ENCODE measurements at places on chromosomes 13 and 19.

DNA sequence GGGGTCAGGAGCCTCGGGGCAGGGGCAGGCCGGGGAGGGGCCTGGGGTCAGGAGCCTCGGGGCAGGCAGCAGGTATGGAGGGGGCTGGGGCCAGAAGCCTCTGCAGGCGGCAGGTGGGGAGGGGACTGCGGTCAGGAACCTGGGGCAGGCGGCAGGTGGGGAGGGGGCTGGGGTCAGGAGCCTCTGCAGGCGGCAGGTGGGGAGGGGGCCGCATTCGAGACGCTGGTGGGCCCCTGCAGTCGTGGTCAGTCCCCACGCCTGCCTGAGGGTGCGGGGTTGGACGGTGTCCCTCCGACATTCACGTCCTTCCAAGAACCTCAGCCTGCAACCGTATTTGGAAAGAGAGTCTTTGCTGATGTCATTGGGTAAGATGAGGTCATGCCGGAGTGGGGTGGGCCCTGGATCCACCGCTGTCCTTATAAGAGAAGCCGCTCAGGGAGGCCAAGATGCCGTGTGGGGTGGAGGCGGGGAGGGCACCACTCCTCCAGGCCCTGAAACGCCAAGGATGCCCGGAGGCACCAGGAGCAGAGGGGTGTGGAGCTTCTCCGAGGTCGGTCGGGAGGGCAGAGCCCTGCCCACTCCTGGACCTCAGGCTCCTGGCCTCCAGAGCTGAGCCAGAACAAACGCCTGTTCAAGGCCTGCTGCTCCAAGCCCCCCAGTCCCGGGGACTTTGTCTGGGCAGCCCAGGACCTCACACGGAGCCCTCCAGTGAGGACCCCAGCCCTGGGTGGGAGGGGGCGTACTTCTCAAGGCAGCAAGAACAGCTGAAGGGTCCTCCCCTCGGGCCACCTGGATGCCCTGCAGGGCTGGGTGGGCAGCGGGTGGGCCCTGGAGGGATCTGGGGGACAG is 30.1 kb downstream of the PIP5K1C start:
- DNase-seq, result no peak

DNA sequence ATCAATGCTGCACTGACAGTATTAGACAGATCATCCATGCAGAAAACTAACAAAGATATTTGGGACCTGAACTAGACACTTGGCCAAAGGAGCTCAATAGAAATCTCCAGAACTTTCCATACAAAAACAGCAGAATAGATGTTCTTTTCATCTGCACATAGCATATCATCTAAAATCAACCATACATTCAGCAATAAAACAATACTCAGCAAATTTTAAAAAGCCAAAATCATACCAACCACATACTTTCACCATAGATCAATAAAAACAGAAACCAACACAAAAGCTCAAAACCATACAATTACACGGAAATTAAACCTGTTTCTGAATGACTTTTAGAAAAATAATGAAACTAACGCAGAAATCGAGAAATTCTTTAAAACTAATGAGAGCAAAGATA is 592.6 kb downstream of the SLITRK5 start:
- DNase-seq, result no peak

DNA sequence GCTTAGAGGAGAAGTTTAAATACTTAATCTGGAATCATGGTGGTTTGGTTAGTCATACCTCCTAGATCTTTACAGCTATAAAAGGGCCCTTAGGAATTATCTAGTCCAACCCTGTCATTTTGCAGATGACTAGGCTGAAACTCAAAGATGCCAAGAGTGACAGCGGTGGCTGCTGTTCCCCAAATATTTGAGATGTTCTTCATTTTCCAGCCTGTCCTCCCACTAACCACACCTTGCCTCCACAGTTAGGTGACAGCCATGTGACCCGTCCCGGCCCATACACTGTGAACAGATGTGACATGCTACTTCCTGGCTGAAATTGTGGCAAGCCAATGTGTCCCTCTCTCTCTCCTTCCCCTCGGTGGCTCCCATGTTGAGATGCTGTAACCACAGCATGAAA is 225.5 kb upstream of the IPO5 start:
- DNase-seq, result no peak

- DNase-seq, result peak; percentile 87
Observed at GRCh38 chr19:6516018-6516658, 14.0 kb upstream of the TUBB4A start.

DNA sequence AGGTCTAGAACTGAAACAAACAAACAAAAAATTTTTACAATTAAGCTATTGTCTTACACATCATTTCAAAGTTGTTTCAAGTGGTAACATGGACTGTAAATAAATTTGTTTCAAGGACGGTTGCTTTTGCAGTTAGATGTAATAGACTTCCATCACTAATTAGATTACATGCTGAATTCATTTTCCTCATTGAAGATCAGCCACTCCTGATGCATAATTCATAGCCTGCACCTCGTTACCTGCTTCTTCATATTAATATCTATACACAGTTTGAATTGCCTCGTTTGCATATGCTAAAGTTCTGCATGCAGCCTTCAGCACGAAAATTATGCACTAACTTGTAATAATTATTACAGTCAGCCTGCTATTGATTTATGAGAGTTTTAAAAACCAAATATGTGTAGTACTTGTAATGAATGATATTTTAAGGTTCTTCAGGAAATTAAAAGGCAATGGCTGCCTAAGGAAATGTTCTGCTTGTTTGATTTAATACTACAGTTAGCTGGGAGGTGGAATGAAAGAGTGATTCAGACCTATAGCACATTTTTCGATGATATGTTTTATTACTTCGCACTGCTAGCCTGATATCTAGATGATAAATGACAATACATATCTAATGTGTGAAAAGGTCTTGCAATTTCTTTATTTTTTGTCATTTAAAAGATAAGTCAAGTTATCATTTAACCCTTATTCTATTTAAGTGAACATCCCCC is 184.9 kb downstream of the DACH1 start:
- DNase-seq, result no peak

DNA sequence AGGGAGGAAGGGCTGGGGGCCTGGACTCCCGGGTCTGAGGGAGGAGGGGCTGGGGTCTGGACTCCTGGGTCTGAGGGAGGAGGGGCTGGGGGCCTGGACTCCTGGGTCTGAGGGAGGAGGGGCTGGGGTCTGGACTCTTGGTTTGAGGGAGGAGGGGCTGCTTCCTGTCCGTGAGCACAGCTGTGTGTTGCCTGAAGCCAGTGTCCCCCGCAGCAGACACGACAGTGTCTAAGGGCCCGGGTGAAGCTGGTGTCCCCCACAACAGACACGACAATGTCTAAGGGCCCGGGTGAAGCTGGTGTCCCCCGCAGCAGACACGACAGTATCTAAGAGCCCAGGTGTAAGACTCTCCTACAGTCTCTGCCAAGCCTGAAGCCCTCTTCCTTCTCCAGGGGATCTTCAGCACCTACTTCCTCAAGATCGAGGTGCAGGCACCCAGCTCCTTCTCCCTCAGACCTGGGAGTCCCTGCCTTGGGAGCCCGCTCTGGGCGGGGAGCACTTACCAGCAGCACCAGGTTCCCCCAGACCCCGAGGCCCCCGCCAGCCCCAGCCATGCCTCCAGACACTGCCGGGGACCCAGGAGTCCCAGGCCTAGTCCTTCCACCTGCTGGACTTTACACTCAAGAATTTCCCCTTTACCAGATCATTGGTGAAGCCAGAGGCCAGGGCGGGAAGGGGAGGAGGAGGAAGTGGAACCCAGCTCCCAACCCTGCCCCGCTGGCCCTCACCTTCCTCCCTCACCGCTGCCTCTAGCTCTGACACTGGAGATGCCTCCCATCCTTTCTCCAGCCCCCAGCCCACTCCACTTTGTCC is at the start of gene PTPRH:
TSS of gene PTPRH (minus strand) at position 622 of the 813 bp plus-strand sequence. CDS start at position 554, 68 bp downstream.
- no peak for DNase-seq
